ENCODE measurements at places on chromosomes 3 and 15.
A peak's percentile ranks its signal among the peaks of the same experiment; 100 is the strongest.

DNA sequence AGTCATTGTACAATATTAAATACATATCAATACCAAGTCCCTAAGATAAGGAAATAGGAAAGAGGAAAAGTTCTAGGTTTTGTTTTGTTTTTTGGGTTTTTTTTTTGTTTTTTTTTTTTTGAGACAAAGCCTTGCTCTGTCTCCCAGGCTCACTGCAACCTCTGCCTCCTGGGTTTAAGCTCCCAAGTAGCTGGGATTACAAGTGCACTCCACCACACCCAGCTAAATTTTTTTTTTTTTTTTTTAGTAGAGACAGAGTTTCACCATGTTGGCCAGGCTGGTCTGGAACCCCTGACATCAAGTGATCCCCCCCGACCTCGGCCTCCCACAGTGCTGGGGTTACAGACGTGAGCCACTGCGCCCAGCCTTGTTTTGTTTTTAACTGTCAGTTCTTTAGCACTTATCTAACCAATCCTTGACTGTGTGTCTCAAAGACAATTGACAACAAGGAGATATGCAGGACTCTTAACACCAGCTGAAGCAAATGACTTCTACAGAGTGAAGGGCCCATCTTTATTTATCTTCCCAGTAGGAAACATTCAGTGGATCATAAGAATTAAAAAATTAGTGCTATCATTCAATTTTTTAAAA lies 100.0 kb upstream of the RAP2B start:
- DNase-seq, result no peak

DNA sequence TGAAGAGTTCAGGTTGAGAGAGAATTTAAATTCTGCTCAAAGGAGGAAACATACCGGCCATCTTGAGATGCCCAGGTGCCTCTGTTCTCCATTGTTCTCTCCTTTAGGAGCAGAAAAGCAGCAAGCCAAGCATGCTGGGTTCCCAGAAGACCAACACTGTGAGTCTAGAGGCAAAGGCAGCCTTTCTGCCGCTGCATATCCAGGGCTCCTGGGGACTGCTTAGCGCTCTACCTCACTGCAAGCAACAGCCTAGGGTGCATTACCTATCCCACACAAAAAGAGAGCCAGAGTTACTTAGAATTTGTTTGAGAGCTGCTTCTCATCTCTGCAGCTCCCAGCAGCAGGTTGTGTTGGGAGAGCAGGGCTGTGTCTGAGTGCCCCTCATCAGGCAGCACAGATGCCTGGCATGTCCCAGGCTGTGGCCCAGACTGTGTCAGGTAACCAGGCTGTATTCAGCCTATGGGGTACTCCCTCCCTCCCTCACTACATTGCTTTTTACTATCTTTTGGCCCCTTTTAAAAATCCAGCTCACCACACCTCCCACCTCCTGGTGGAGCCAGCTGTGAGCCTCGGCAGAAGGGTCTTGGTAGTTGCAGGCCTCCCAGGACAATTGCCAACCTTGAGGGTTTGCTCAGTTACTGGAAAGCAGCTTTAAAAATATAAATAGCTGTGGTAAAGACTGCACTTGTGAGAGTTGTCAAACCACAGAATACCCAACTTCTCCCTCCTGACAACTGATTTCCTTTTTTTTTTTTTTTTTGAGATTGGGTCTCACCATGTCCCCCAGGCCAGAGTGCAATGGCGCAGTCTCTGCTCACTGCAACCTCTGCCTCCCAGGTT lies 30.2 kb downstream of the BCL2L10 start:
- DNase-seq, result no peak

DNA sequence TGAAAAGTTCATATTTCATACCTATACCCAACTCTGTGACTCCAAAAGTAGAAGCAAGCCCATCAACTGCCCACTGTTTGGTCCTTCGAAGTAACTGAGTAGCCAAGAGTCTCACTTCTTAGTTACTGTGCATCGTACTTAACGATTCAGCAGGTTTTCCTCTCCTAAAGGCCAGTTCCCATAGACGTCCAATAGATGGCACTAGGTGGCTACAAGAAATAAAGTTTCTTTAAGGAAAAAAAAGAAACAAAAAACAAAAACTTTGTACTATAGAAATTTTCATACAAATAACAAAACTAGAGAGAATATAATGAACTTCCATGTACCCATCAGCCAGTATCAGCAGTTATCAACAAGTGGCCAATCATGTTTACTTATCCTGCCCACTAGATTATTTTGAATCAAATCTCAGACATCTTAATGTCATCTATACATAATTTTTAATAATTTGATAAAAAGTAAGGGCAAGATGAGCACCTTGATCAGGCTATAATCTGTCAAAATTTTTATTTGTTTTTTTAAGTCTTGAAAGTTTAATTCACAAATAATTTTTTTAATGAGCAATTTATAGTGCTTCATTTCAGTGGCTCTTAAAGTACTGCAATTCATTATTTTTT lies 63.8 kb upstream of the ACP3 start:
- no peak for DNase-seq

- no peak for DNase-seq
Observed at GRCh38 chr15:57740048-57740447, 33.5 kb downstream of the POLR2M start.

DNA sequence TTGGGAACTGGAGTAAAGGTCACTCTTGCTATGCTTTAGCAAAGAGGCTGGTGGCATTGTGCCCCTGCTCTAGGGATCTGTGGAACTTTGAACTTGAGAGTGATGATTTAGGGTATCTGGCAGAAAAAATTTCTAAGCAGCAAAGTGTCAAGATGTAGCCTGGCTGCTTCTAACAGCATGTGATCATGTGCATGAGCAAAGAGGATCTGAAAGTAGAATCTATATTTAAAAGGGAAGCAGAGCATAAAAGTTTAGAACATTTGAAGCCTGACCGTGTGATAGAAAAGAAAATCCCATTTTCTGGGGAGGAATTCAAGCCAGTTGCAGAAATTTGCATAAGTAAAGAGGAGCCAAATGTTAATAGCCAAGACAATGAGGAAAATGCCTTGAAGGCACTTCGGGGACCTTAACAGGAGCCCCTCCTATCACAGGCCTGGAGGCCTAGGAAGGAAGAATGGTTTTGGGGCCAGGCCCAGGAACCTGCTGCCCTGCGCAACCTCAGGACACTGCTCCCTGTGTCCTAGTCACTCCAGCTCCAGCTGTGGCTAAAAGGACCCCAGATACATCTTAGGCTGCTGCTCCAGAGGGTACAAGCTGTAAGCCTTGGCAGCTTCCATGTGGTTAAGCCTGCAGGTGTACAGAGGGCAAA lies 212.2 kb upstream of the LINGO1 start:
- no peak for DNase-seq

GRCh38 chr3:184361532-184361931 lies at the start of the genes CLCN2 and POLR2H:
TSS of gene CLCN2 (minus strand) at chr3:184361605. CDS start at chr3:184361479, 126 bp downstream.
TSS of gene POLR2H (plus strand) at chr3:184361710. CDS start at chr3:184363493, 1,783 bp downstream.
- peak; percentile 38 for DNase-seq

DNA sequence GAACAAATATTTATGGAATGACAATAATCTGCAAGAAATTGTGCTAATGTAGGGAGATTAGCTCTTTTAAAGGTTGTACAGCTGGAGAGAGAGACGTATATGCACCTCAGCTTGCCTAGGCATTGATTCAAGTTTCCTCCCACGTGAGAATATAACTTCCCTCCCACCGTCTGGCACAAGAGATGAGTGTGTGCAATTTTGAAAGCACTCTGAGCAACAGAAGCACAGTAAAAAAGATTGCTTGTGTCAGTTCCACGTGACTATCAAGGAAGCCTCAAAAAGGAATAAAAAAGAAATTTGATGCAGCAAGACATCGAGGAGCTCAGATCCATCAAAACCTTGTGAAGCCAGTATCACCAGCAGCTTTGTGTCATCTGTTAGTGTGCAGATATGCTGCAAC lies 435.3 kb downstream of the TUSC7 start:
- no peak for DNase-seq

GRCh38 chr15:71103102-71103676 lies 12.1 kb upstream of the THSD4 start:
- DNase-seq, result no peak

- DNase-seq, result no peak
Observed at GRCh38 chr15:89680282-89680873, 1.2 kb upstream of the PLIN1 start.

DNA sequence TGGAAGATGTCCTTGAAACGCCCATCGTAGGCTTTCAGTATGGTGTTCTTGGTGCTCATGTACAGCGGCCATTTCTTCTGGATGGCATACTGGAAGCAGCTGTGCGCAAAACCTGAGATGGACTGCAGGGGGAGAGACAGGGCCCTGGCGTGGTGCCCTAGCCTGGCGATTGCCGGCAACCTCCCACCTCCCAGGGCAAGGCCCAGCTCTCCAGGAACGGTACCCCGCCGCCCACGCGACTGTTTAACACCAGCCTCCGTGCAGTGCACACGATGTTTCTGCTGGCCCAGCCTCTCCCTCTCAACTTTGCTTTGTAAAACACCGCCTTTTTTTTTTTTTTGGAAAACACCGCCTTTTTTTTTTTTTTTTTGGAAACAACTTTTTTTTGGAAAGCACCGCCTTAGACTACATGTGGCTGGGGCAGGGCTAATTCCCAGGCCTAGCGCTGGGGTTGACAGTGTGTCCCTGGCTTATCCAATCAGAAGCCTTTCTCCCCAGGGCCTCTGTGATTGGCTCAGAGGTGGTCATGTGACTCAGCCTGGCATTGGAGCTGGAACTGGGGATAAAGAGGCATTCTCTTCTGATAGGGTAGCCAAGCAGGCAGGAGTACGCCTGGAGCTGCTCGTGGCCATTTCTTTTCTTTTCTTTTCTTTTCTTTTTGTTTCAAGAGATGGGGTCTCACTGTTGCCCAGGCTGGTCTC lies 14.7 kb downstream of the IDH2 start:
- DNase-seq, result no peak

DNA sequence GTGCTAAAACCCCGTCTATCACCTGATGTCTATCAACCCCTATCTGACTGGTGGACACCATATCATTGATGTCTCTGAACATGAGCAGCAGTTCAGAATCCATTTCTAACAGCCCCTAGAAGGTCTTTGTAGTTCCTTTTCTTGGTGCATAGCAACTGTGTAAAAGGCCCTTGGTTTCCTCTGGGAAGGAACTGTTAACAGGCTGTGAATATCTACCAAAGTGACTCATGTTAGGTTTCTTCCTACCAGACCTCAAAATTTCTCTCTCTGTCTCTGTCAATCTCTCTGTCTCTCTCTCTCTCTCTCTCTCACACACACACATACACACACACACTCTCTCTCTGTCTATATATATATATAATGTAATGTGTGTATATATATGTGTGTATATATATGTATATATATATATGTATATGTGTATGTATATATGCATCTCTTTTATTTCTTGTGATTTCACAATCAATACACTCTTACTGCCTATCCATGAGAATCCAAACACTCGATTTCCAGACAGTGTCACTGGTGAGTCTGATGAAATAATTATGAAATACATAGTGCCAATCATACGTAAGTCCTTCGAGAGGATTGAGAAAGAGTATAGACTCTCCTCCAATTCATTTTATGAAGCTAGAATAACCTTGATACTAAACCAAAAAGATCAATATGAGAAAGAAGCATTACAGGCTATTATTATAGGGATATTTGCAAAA lies 335.9 kb upstream of the SLCO3A1 start:
- DNase-seq, result no peak

DNA sequence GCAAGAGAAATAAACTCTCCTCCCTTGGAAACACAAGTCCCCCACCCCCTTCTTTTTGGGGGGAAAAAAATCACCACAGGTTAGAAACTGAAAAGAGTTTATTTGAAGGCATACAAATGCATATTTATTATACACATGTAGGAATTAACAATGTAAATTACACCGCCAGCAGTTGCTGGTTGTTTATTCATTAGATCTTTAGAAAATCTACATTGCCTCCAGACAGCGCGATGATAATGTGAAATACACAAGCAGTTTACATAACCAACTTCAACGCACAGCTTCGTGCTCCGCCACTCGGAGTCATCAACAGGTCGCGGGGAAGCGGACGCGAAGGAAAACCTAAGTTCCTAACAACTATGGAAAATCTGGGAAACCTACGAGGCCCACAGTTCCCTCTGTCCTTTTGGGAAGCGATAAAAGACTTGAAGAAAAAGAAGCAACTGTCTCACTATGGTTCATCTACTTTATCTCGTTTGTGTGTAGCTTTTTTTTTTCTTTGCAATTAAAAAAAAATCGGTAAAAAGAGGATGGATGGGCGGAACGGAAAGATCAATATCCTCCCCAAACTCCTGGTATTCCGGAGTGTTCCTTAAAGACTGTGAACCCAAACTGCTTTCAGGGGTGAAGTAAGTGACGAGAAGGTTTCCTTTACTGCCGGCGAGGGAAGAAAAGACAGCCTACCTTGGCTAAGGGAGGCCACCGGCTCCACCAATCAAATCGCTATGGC lies 8.4 kb upstream of the FOXB1 start:
- no peak for DNase-seq

DNA sequence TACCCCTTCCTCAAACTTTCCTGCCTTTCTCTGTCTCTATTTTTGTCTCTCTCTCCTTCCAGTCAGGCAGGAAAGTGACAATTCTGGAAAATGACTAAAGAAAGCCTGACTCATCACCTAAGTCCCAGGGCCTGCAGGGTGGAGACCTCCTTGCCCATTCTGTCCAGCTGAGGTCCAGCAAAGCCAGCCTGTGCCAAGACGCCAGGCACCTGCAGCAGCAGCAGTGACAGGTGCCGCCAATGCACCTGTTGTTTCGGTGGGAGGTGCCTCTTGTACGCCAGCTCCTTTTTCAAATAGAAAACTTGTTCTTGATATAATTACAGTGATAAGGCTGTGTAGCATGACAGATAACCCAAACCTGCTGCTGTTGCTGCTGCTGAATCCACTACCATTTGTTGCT lies 501.3 kb downstream of the NTRK3 start:
- no peak for DNase-seq

GRCh38 chr15:67189326-67190051 lies 65.0 kb downstream of the AAGAB start:
- DNase-seq, result no peak

DNA sequence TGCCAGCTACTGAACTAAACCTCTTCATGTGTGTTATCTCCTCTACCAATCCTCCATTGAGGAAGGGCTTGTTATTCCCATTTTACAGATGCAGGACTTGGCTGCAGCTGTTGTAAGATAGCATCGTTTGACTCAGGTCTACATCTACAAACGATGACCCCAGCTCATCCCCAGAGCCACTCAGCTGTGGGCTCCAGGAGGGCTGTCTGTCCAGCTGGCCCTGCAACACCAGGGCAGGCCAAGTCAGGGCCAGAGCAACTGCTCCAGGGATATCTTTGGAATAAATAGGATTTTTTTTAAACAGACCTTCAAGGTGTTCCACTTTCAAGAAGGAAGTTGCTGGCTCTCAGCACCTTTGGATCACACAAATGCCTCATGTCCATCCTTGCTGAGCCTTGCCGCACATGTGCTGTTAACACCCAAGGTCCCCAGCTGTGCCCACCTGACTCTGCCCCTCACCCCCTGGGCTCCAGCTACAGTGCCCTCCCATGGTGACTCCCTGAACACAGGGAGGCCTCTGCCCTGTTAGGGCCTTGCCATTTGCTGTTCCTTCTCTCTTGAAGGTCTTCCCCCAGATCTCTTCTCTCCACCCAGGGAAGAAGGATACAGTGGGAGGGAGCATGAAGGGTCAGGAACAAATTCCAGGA lies 31.0 kb downstream of the ALDH1L1 start:
- no peak for DNase-seq
